ENCODE measurements at places on chromosomes 12 and 14.

DNA sequence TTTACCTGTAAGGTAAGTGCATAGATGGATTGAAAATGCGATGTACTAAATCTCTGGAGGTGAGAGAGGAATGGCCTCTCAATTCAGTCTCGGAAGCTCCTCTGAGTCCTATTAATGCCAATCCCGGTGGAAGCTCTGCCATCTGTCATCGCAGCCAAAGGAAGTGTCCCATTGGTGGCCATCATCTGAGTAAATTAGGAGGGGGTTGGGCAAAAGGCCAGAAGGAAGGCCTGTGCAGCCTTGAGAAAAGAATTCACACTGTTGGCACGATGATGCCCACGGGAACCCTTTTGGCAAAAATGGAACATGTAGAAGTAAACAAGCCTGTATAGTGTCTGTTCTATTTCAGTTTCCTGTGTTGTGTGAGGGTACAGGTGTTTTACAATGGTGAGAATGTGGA, 494.8 kb downstream of the NELL2 start:
- DNase-seq = no peak

DNA sequence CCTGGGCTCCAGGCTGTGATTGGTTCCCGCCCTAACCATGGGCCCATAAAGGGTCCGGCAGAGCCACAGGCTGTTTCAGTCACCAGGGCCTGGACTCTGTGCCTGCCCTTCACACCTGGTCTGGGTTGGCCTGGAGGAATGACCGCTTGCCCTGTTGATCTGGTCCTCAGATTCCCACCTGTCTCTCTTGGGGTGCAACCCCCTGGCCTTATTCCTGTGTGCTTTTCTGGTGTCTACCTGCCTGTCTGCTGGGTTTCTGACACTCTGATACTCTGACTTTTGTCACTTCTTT, 2.9 kb upstream of the KRT83 start:
- no peak for DNase-seq

GRCh38 chr12:26798640-26799039, 34.4 kb downstream of the ITPR2 start:
- DNase-seq = no peak

GRCh38 chr14:89011355-89012281, 187.2 kb downstream of the TTC8 start:
- DNase-seq = no peak

DNA sequence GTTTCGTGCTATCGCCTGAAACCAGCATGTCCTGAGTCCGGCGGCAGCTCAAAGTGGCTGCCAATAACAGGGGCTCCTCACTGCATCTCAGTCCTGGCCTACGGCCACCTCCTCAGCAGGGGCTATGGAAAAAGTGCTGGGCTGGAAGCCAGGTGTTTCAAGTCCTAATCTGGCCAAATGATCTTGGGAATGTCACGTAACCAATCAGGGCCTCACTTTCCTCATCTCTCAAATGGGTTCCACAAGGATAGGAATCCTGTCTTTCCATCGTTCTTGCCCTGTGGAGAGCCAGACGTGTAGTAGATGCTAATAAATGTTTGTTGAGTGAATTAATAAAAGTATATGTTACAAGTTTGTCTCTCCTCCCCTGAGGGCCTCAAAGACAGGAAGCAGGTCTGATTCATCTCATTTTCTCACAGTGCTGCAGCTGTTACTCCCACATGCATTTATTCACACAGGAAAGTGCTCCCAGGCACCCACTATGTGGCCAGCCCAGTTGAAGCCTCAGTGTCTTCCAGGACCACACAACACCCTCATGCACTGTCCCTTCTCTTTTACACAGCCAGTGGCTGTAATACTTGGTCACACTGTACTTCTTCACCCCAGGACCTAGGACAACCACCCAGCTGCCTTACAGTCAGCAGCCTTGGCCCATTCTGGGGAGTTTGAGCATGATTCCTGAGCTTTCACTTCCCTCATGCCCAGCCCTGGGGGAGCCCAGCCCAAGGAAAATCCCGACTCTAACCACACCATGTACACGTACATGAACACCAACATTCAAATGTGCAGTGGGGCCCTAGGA, 5.0 kb downstream of the CMKLR1 start:
- DNase-seq = no peak

DNA sequence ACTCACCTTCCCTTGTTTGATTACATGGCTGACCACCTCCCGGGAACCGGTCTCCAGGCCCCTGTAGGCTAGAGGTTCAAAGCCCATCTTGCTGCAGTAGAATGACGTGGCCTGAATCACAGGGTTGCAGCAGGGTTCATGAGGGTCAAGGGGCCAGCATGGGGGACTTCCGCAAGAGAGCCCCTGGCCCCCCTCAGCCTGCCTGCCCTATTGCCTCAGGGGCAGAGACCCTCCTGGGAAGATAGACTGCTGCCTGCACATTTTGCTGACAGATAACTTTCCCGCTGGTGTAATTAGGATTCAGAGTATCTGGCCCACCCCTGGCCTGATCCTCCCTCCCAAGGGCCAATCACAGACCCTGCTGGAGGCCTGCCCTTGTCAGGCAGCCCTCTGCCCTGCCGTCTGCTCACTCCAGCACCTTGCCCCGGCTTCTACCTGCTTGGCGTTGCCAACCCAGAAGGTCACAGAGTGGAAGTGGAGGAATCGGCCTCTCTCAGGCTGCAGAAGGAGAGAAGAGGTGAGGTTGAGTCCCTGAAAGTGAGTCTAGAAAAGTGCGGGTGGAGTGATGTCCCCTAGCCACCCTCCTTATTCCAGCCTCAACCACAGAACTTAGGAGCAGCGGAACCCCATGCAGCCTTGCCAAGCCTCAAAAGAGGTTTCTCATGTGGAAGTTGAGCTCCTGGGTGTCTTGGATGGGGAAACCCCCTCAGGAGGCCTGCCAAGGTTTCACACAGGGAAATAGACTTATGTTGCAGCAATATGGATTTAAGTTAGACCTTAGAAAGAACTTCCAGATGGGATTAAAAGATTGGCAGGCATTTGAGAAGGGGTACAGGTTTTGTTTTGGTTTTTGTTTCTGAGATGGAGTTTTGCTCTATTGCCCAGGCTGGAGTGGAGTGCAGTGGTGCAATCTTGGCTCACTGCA, 1.1 kb downstream of the HPD start:
- DNase-seq = no peak

DNA sequence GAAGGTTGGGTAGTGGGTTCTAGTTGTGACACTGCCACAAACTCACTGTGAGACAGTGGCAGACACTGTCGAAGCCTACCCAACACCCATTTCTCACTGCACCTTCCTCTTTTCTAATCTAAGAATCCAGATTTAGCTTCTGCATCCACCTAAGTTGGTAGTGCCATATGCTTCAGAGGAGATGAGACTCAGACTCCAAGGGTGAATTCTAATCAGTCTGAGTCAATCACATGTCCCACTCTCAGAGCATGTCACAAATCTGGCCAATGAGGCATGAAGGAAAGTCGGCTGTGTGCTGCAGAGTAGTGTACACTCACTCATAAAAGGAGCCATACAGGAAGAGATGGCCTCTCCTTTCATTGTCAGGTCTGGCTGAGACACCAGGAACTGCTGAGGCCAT, 102.1 kb upstream of the RAP1B start:
- no peak for DNase-seq

DNA sequence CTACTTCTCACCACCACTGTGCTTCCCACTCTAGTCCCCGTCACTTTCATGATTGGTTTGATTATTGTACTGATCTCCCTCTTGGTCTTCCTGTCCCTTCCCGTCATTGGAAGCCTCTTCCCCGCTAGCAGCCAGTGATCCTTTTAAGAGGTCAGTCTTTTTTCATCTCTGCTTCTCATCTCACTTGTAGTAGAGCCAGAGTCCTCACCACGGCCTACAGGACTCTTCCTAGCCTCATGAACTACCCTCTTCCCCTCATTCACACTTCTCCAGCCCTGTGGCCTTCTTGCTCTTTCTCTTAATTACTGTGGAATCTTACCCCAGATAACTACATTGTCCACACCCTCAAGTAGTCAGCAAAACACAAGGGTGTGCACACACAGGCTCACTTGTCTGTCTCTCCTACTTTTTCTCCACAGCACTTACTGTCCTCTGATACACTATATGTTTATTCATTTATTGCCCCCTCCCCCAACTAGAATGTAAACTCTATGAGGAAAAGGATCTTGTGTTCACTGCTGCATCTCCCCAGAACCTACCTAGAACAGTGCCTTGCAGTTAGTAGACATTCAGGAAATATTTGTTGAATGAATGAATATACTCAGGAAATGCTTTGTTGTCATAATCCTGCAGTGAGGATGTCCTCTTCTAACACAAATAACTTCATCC, 66.3 kb downstream of the CKB start:
- DNase-seq = no peak

All from stimulated activated CD4-positive, alpha-beta T cell treated with anti-CD3 and anti-CD28 coated beads, Interleukin-12 subunit alpha, Interleukin-12 subunit beta, amount 100 ng/mL, for 4 hours (primary cell).